ENCODE measurements at places on chromosomes 4 and X.

- no peak for DNase-seq
Observed at GRCh38 chr4:172750910-172751309, 417.7 kb upstream of the GALNT7 start.

DNA sequence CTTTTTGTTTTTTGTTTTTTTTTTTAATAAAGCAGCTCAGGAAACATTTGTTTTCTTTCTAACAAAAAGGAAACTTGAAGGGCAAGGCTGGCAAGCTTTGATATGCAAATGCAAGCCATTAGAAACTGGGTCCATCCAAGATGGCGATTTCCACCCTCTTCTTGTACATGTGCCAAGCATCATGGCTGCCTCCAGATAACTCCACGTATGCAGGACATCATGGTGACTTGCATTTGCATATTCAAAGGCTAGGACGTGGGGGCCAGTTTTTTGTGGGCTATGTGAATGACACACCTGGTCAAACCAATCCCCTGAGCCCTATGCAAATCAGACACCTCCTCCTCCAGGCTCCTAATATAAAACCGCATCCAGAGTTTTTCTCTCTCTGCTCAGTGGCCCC is 692.6 kb downstream of the FAM133A start:
- DNase-seq: no peak

DNA sequence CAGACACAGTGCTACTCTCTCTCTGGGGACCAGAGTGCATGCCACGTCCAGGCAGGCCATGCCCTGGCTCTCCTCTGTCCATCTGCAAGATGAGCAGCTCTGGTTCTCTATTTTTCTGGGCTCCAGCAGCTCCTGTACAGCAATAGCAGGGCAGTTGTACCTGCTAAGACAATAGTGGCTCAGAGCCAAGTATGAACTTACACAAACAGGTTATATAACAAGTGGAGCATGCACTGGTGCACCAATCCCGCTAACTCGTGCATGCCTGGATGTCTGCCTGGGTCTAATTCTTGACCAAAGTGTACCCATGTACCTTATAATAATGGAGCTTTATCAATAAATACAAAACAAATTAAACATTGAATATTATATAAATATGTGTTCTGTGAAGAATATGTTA is 392.3 kb downstream of the CENPC start:
- DNase-seq: no peak

DNA sequence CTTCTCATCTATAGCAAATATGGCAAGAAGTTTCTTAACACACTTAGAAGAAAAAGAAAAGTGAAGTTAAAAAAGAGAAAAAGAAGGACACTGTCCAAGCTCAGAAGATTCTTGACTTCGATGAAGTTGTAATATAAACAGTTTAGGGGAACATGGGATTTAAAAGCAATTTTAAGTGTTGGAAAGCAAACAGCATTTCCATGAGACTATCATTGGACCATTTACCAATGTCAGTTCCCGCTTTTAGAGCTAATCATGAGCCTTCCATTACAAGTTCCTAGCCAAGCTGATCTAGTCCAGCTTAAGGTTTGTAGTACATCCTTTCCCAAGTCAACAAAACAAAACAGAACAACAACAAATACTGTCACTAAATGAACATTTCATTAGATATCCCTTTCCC is 45.1 kb upstream of the FGF2 start:
- DNase-seq: no peak

GRCh38 chr4:83629945-83630721 is 94.2 kb downstream of the GPAT3 start:
- DNase-seq: no peak

GRCh38 chr4:16294455-16294854 is 68.2 kb upstream of the TAPT1 start:
- DNase-seq: no peak

- DNase-seq: no peak
Observed at GRCh38 chr4:183403961-183404360, 40.5 kb upstream of the CDKN2AIP start.

DNA sequence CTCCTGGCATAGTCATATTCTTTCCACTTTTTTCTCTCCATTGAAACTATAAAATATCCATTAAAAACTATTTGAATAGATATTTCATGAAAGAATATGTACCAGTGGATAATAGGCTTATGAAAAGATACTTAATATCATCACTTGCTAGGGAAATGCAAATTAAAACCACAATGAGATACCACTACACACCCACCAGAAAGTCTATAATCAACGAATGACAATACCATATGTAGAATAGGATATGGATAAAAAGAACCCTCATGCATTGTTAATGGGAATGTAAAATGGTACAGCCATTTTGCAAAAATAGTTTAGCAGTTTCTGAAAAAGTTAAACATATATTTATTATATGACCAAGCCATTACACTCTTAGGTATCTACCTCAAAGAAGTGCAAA is 218.7 kb upstream of the GPC4 start:
- DNase-seq: no peak

DNA sequence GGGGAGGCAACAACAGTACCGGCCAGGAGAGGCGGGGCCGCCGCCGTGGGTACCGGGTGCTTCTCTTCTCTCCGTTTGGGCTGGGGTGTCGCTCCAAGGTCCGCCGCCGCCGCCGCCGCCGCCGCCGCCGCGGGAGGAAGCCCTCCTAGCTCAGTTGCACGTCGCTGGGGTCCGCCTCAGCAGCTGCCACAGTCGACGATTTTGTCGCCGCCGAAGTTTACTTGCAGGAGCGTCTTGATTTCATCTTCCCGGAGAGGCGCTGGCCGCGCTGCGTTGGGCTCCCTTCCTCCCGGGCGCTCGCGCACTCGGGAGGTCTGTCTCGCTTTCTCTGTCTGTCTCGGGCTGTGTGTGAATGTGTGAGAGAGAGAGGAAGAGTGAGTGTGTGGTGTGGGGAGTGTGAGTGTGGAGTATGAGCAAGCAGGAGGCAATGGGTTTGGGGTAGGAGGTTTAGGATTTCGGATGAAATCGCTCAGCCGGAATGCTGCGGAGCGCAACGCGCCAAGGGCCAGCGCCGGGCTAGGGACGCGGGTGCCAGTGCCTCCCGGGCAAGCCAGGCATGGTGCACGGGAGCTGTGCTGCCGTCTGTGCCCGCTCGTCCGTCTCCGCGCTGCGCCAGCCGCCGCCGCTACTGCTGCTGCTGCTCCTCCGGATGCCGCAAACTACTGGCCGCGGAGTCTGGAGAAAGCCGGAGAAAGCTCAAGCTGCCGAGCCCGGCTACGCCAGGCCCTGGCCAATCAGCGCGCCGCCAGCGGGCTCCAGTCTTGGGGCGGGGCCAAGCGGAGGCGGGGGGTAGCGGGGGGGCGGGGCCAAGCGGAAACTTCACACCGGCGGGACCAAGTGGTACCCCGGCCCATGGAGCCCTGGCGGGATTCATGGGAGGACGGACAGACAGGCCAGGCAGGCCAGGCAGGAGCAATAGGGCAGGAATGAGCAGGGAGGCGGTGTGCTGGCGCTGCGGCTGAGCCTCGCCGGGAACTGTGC is at the start of gene PCDH19:
Gene PCDH19, minus strand, starts transcription at position 664 of the 981 bp plus-strand sequence. CDS start 1,676 bp downstream, outside the sequence.
- no peak for DNase-seq

GRCh38 chr4:79259242-79259641 is 66.6 kb downstream of the NAA11 start:
- DNase-seq: no peak

GRCh38 chr4:93671093-93671492 is 157.5 kb upstream of the ATOH1 start:
- no peak for DNase-seq

DNA sequence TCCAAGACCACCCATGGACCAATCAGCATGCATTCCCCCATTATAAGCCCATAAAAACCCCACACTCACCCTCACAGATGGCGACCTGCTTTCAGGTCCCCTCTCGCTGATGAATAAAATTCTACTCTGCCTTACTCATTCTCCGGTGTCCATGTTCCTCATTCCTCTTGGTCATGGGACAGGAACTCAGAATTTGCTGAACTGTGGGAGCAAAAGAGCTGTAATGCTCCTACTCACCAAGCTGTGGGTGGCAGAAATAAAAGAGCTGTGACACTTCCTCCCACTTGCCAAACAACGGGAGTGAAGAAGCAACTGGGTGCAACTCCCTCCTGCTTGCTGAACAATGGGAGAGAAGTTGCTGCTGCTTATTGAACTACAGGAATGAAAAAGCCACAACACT is 168.5 kb upstream of the PCDH18 start:
- no peak for DNase-seq

- DNase-seq: no peak
Observed at GRCh38 chr4:101081695-101082369, 265.5 kb downstream of the PPP3CA start.

DNA sequence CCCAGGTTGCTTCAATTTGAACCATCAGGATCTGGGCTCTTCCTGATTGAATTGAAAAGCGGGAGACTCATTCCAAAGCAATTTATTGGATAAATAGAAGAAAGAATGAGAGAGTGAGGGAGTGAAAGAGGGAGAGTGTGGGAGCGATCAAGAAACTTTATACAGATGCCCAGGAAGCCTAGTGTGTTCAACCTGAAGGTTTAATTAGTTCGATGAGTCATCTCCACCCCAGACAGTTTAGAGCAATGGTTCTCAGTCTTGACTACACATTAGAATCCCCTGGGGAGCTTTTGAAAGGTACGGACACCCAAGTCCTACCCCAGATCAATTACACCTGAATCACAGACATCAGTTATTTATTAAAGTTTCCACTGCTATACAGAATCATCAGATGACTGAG is 61.5 kb downstream of the GEMIN8 start:
- no peak for DNase-seq

DNA sequence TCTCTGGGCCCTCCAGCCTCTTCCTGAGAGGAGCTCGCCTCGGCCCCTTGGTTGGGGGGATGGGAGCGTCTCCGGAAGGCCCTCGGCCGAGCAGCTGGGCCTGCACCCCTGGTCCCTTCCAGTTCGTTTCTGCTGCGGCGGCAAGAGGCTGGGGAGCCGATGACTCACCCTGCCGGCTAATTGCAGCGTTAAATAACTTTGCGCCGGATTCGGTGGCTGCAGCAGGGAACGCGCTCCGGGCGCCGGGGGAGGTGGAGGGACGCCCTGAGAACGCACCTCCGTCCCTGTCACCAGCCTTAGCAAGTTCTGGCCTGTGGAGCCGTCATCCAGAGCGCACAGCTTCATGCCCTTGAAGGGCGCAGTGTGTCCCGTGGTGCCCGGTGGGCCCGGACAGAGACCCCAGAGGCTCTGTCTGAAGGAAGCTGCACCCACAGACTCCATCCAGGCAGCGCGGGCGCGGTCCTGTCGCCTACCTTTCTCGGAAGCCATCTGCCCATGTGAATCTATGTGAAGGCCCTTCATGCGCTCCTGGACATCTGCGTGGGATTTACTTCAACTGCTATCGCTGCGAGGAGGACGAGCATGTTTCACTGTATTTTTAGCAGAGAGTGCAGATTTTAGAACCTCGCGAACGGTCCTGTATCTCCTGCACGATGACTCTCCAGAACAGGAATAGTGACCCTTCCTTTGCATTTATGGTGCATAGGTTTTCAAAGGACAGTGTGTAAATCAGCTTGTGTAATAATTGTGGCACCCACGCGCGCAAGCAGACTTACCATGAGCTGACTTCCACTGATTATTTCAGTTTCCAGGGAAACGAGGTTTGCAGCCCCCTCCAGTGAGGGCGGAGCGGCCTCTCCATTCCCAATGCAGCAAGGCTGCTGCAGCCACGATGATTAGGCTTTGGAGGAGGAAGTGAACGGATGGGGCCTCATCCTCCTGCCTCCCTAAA is 1.7 kb upstream of the TMEM271 start:
- no peak for DNase-seq

- no peak for DNase-seq
Observed at GRCh38 chr4:71369536-71369935, 30.7 kb downstream of the SLC4A4 start.

DNA sequence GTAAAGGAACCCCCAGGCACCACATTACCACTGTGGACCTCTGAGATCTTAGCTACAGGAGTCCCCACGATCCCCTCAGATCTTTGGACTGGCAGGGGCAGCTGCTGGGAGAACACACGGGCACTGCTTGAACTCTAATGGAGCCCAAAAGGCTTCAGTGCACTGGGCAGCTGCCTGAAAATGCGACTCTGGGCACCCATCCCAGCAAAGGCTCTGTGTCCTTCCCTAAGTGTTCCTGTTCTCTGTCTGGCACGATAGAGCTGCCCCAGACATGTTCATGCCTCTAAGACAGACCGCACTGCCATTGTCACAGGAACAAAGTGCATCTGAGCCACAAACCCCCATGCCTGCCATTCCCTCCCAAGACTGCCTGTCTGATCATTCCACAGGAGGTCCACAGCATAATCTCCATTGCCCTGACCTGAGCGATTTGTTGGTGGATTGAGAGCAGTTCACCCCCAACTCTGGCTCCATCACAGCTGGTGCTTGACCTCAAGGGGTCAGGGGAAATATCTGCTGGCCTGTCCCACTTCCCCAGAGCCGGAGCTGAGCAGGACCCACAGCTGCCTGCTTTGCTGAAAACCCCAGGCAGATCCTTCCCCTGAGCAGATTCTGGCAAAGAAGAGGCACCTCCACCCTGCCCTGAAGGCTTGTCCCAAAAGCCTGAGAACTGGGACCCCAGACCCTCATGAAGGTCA is 436.0 kb upstream of the INTU start:
- DNase-seq: no peak

DNA sequence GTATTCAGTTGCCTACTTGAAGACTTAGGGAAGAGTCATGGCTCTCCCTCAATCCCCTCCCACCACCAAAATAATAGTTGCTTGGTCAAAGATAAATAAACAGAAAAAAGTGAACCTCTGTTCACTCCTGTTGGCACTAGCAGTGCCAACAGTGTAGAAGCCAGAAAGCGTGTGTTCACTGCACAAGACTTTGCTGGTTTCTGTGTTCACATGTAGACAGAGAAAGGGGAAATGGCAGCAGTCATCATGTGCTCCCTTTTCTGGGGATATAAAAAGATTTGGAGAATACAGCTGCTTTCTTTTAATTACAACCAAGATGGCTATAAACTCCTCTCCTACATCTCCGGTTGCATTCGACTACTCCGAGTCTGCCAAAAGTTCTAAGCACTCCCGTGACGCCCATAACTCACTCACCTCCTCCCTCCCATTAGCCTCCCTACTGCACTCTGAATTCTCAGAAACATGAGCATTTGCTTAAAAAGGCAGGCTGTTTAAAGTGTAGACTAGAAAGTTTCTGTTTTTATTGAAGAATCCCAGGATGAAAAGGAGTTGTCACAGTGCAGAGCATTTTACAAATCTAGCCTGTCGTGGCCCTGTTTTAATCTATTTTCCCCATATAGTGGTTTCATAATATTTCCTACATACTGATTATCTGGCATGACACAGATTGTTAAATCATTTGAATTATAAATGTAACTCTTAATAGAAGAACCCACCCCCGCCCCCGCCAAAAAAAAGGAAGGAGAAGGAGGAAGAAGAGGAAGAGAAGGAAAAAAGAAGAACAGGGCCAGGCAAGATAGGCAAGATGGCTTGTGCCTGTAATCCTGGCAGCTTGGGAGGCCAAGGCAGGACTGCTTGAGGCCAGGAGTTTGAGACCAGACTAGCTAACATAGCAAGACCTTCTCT is 16.7 kb downstream of the LGI2 start:
- DNase-seq: no peak

GRCh38 chr4:108788731-108789130 is 25.9 kb upstream of the ETNPPL start:
- no peak for DNase-seq

Data from activated CD8-positive, alpha-beta memory T cell treated with anti-CD3 and anti-CD28 coated beads for 1 hour (primary cell).